ENCODE measurements at places on chromosomes 3 and 15. TPM values are rescaled to one million over a fixed set of nuclear protein-coding genes. Genes with fewer than 3 reads are reported as not detected.

GP9 gene
- not detected for total RNA-seq

TRIM42 gene
- not detected for total RNA-seq

NMB gene
- total RNA-seq = 7.0 TPM

HES1 gene
- total RNA-seq = 25.2 TPM

FHIT gene
- 7.6 TPM for total RNA-seq

CLEC3B gene
- 18.2 TPM for total RNA-seq

COL6A5 gene
- 0.07 TPM for total RNA-seq

NDUFB4 gene
- total RNA-seq = 101 TPM

SOX14 gene
- total RNA-seq = not detected

WDR93 gene
- total RNA-seq = 0.48 TPM

HRG gene
- not detected for total RNA-seq

CLDN18 gene
- 0.11 TPM for total RNA-seq

MKRN2OS gene
- not detected for total RNA-seq

C3orf49 gene
- not detected for total RNA-seq

RAD51 gene
- not detected for total RNA-seq
